ENCODE measurements at places on chromosomes 16 and 17.

DNA sequence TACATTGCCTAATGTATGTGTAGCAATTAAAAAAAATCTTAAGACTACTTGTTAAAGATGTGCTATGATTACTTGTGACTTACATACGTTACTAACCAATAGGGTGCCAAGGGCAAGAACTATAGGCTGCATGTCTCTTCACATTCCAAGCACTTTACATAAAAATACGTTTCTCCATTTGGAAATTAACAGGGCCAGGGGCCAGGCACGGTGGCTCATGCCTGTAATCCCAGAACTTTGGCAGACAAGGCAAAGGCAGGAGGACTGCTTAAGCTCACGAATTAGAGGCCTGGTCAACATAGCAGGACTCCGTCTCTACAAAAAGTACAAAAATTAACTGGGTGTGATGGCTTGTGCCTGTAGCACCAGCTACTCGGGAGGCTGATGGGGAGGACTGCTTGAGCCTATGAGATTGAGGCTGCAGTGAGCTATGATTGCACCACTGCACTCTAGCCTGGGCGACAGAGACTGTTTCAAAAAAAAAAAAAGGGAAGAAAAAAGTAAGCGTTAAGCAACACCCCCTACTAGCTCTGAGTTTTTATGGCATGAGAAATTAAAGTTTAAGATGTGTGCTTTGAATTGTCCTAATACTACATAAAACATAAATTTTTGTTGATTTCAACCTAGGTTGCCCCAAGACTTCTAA lies 12.3 kb downstream of the PSMD12 start:
- DNase-seq = no peak

- no peak for DNase-seq
Measured at GRCh38 chr16:27254262-27254811, 14.2 kb downstream of the NSMCE1 start.

DNA sequence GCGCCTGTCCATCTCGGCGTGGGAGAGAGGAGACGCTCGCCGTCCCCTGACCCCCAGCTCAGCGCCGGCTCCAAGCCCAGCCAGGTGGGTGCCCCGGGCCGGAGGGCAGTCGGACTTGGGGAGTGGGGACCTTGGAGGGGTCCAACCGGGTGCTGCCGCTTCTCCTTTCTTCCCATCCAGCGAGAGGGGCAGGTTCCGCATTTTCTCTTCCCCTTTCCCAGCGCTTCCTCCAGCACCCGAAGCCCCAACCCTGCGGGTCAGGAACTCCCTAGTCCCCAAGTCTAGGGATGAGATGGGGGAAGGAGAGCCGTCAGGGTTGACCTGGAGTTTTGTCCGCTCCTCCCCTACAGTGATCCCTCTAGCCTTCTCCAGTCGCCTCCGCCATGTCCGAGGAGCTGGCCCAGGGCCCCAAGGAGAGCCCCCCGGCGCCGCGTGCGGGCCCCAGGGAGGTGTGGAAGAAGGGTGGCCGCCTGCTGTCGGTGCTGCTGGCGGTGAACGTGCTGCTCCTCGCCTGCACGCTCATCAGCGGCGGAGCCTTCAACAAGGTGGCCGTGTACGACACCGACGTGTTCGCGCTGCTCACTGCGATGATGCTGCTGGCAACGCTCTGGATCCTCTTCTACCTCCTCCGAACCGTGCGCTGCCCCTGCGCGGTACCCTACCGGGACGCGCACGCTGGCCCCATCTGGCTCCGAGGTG lies at the start of gene OTOP2:
Gene OTOP2, plus strand, starts transcription at position 24 of the 699 bp plus-strand sequence. Its CDS starts 360 bp downstream, at position 384.
- no peak for DNase-seq

GRCh38 chr17:13475574-13476223 lies 126.0 kb downstream of the HS3ST3A1 start:
- DNase-seq = no peak

DNA sequence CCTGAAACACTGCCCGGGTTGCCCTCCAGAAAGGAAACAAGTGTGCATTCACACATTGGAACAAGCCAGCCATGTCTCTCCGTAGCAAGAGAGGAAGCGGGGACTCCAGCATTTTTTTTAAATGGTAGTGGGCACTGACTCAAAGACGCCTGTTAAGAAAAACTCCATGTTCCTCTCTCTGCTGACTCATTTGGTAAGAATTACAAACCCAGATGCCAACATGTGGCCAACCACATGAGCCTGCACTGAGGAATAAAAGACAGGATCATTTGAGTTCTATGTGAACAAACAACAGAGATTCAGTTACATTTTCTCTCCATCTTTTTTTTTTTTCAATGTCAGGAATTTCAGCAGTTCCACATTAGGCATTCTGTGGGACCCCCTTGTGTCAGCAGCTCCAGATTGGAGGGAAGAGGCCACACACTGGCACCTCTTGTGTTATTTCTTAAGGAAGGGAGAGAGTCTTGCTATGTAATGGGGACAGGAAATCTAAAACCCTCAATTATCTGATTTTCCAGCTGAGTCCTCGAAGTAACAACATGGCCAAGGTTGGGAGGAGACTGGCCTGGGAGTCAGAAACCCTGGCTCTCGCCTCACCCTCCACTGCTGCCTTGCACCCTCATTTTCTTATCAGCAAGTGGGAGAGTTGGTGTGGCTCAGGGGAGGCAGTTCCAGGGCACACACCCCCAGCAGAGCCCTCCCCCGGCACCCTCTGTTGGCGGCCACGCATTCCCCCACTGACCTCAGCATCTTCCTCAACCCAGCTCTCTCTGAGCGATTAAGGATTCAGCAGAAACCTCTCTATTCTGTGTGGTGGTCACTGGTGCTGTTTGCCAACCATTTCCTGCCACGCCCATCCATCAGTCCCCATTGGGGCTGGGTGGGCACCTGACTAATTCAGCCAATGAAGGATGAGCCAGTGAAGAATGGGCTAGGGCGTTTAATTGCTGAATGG lies 173.0 kb downstream of the FOXL1 start:
- no peak for DNase-seq

GRCh38 chr17:1928976-1929375 lies 96.2 kb downstream of the RTN4RL1 start:
- DNase-seq = no peak

DNA sequence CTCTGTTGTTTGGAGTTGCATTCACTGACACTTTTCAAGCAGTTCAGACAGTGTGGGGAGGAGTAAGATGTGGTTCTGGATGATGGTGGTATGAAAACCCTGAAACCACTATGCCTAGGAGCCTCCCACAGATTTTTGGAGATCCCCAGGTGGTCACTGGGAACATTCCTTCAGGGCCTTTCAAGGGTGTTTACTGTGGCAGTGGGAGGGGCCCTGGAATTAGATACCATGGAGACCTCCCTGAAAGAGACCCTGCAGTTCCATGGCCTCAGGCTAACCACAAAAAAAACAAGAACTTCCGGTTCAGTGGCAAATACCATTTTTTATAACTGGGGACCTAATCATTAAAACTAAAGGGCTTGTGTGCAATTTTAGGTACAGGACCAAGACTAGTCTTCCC lies 79.9 kb downstream of the TMEM100 start:
- DNase-seq = no peak

GRCh38 chr17:57166803-57167202 lies 81.8 kb downstream of the AKAP1 start:
- no peak for DNase-seq

DNA sequence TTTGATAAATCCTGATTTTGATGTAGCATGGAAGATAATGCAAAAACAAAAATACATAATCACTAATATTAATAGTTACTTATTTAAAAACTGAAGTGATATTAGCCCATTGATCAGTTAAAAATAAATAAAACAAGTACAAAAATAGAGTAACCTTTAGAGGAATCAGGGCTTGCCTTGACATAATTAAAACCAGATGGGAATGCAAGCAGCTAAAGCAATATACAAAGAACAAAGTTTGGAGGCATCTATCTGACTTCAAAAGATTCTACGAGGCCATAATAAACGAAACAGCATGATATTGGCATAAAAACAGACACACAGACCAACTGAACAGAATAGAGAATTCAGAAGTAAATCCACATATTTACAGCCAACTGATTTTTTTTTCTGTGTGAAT lies 15.0 kb upstream of the HEATR3 start:
- no peak for DNase-seq

DNA sequence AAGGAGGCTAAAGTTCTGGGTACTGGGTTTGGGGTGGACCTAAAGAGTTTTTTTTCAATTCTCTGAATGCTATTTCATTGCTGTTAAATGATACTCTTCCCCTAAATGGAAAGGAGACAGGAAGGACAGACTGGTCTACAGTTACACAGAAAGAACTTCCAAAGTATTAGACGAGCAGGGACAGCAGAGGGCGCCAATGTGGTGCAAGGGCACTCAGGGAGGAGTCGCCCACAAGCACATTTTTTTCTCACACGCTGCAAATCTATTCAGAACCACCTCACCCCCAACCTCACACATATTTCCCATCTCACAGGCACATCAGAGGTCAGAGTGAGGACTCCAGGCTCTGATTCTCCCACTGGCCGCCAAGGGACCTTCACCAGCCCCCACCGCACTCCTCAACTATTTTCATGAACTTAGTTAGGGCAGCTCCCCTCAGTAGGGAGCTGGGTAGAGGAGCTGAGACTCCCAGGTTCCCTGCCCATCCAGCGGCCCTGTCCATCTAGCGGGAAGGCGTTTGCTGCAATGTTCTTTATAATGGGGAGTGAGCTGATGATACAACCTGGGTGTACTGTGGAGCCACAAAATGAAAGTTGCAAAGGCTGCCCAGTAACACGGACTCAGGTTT lies 6.8 kb upstream of the CA4 start:
- peak; percentile 70 for DNase-seq

GRCh38 chr17:57289130-57289529 lies 32.8 kb downstream of the MSI2 start:
- DNase-seq = no peak

DNA sequence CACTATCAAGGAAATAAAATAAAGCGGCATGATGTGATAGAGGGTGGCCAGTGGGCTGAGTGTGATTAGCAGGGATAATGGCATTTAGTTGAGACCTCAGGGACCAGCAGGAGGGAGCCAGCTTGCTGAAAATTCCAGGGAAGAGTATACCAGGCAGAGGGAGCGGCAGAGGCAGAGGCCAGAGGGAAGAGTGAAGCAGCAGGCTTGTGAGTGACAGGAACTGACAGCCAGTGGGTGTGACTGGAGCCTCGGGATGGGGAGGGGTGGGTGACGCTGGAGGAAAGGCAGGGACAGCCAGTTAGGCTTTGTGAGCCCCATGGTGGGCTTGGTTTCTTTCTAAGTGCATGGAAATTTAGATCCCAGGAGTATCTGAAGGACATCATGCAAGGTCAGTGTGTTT lies 209.7 kb upstream of the CACNG3 start:
- DNase-seq = no peak

DNA sequence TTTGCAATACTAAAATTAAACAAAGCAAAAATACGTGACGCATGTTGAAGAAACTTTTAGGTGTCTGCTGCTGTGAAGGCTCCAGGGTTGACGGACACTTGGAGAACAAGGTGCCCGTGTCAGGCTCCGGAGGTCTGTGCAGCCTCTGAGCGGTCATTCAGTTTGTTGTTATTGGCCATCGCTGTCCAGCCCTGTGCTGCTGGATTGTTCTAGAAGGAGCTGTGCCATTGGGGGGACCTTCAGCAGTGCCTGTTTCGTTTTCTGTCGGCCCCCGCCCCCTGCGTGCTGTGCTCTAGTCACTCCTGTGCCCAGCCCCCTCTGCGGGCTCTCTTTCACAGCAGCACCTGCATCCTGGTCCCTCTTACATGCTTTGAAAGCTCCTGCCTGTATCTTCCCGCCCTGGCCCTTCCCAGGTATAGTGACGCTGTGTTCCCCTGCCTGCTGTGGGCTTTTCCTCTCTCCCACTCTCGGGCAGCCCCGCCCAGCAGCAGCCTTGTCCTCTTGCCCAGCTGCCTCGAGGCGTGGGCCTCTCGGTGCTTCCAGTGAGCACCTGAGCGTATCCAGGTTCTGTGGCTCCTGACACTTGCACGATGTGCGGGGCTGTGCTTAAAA lies 50.7 kb downstream of the RNF213 start:
- no peak for DNase-seq

All from left kidney (tissue), 8 donors.